ENCODE measurements at places on chromosomes 7 and 10.

DNA sequence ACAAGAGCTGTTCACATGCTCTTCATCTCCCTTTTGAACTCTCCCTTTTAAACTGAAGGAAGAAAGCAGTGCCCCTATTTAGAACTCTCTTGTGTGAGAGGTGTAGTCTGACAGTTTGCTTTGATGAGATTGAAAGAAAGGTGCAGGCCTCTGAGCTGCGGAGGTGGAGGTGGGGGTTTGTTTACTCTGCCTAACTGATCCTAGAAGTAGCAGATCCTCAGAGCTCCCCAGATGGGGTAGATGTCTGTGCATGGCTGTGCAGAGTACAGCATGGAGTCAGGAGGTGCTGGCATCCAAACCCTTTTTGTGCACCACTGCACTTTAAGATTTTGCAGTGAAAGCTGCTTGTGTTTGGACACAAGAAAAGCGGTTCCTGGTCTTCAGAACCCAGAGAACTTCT lies 58.3 kb downstream of the MINDY4 start:
- no peak for DNase-seq

GRCh38 chr7:128266883-128267594 lies 26.0 kb downstream of the LEP start:
- no peak for DNase-seq

DNA sequence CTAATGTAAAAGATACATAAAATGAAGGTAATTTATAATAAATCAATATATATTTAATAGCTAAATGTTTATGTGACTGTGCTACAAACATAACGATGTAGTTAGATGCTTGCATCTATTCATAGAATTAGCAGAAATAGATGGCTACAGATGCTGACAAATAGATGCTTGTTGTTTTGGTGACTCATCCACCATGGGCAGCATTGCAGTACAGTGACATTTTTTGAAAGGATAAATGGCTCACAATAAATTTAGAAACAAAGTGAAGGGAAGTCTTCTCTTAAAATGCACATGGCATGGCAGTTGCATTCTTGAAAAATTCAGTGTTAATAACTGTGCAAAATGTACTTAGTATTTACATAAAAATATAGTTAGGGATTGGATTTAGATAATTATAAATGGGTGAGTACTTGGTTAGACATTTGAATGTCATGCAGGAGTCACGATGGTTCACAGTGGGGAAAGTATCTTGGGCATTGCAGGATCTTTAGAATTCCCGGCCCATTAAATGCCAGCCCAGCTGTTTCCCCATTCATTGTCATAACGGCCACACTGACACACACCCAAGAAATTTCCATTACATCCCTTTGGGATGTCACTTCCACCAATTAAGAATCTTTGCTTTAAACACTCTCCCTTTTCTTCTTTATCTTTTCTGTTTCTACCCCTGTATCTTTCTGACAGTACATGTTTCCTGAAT lies 564.1 kb downstream of the ATRNL1 start:
- DNase-seq: no peak

- DNase-seq: no peak
Measured at GRCh38 chr10:71222601-71223346, 10.4 kb downstream of the UNC5B start.

DNA sequence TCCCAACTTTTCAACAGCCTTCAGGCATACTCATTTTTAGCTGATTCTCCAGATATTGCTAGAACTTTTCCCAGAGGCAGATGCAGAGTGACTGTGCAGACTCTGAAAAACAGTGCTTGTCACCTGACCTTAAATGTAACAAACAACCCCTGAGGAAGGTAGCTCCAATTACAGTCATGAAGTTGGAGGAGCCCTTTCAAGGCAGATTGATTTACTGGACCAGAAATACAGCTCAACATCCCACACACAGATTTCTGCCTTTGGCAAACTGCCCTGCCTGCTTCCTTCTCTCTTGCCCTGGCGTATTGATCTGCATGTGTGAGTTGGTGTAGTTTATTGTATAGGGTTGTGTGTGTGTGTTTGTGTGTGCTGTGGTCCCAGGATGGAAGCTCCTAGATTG lies 38.5 kb downstream of the PYROXD2 start:
- no peak for DNase-seq

GRCh38 chr7:4718075-4718474 lies 36.0 kb downstream of the FOXK1 start:
- DNase-seq: no peak

DNA sequence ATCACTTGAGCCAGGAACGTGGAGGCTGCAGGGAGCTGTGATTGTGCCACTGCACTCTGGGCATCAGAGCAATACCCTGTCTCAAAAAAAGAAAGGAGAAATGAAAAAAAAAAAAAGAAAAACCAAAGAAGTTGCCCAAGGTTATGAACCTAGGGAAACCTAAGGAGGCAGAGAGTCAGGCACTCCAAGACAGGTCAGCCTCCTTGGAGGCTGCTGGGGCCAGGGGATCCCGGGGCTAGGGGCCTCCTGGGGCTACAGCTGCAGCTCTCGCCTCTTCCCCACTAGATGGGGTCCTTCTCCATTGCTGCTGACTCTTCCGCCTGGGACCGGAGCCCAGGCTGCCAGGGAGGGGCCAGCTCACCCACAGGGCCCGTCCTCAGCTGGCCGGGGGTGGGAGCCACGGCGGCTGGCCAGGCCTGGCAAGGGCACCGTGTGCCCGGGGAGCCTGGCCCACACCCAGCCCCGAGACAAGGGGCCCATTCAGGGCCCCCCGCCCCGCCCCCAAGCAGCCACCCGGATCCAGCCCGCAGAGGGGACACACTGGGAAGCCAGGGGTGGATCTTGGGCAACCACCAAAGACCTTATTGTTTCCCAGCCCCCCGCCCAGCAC lies 1.7 kb upstream of the SPACDR start:
- no peak for DNase-seq

DNA sequence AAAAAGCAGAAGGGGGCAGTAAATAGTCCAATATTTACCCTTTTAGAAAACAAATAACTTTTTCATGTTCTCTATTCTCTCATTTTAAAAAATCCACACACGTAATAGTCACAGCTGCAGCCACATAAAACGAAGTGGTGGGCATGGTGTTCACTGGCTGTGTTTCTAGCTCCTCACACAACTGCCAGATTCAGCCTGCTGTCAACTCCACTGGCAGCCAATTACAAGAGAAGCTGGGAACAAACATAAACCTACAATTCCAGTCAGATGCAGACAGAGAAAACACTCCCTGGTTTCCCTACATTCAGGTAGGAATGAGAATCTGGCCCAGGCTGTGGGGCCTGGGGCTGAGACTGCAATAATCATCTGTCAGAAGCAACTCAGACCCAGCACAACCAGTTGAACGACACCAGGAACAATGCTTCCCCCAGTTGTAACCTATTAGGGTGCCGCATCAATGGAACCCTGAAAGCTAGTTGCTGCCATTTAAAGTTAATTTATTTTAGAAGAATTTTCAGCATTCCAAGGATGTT lies 29.1 kb downstream of the ERCC6 start:
- no peak for DNase-seq

DNA sequence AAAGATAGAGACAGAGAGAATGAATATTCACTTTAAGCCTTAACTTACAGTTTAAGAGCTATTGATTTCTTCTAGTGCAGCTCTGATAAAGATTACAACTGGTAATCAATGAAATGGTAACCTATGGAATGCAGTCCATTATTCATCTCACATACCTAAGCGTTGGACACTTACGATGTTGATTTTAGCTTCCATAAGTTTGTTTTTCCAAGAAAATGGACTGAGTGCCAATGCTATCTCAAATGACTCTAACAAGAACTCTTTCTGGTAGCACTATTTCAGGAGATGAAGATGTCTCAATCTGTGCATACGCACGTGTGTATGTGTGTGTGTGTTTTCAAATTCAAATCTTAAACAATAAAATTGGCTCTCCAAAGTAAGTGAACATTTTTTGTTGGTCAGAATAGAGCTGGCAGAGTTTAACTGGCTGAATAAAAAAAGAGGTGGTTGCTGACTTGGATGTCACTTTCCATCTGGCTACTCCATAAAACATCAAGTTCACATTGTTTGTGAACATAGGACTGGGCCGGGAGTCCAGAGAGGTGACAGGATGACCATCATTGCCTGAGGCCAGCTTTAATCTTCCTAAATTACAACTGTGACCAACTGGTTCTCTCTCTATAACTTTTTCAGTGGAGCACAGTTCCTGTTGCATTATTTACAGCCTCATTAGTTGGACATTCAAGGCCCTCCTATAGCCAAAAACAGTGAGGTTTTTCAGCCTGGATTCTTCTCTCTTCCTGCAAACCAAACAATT lies 106.9 kb upstream of the CSTF2T start:
- no peak for DNase-seq

GRCh38 chr7:112176693-112177415 lies 29.3 kb downstream of the DOCK4 start:
- DNase-seq: no peak
